ENCODE measurements at places on chromosomes 16 and 17.

GRCh38 chr17:43878260-43879175, 28.8 kb downstream of the MPP2 start:
- DNase-seq: peak; percentile 61

- no peak for DNase-seq
Measured at GRCh38 chr17:78879635-78880186, 23.3 kb downstream of the CEP295NL start.

DNA sequence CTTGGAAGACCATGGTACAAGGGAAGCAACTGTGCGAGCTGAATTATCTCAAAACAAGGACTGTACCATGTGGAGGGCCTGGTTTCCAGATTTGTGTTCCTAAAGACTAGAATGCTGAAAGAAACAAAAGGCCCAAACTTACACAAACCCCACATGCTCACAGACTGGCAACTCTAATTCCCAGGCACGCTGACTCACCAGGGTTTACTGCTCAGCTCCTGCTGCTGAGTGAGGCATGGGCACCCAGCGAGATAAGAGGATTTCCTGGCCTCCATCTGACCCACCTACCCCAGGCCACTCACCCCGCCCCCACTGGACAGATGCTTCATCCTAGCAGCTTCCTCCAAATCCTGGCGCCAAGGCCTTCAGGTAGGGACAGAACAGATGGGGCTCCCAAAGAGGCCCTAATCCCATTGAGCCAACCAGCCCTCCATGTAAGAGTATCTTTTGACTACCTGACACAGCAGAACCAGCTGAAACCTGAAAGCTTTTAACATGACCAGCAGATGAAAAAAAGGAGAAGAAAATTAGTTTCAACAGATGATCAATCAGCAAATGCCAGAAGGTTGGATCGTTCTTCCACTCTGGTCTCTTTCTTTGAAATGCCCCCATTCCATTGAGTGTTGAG, 33.9 kb downstream of the DCUN1D3 start:
- peak; percentile 33 for DNase-seq

- no peak for DNase-seq
Measured at GRCh38 chr16:87830673-87831420, 38.5 kb downstream of the SLC7A5 start.

GRCh38 chr17:77834170-77835115, 124.1 kb upstream of the TNRC6C start:
- DNase-seq: no peak

- DNase-seq: no peak
Measured at GRCh38 chr16:22624800-22625533, 114.3 kb downstream of the NPIPB5 start.

GRCh38 chr17:57256708-57257112, 387 bp downstream of the MSI2 start:
- DNase-seq: peak; percentile 59

DNA sequence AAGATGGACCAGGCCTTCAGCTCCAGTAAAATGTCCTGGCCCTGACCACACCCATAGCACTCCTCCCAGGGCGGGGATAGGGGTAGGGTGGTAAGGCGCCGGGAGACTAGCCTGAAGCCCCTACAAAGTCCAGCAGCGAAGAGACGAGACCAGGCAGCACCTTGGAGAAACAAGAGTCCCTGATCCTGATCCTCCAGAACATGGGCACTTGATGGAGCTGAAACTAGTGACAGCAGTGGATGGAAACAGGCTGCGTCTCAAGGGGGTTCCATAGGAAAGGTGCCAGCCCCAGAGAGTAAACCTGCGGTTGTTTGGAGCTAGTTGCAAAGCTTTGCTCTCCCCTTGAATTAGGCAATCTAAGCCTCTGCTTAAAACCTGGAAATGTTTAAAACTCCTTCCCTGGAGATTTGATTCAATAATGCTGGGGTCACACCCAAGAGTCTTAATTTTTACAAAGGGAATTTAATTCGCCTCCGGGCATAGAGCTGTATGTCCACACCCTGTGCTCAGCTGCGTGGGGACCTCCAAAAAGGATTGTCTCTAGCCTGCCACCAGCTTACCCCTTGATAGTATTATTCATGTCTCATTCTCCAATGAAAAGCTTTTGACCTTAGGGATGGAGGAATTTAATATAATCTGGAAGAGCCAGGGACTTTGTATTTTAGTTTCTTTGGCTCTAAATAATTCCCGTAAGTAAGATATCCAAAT, 258.6 kb downstream of the PMP22 start:
- DNase-seq: no peak

DNA sequence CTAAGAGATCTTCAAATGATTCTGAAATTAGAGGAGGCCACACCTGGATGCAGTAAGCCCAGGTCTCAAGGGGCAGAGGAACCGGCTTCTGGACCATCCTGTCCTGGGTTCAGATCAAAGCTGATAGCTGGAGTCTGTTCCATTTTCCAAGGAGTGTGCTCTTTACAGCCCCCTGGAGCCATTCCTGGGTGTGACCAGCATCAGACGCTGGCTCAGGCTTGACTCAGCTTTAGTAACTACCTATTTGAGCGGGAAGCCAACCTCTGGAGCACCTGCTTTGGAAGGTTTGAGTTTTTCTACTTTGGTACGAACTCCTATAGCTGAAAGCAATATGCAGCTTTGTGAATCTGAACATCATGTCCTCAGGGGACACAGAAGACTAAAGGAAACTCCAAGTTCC, 12.9 kb upstream of the BBS2 start:
- DNase-seq: no peak

DNA sequence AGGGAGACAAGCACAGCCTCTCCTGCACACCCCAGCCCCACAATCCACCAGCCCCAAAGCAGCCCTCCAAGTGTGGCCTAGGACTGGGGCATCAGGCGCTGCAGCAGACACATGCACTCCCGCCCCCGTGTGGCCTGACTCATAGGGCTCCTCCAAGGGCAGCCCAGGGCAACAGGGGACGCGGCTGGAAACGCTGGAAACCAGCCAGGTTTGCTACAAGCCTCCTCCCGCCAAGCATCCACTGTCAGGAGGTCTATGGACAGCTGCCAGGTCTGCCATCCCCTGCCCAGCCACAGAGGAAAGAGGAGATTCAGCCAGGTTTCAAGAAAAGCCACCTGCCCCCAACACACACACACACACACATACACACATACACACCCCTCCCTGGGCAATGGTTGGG, 25.8 kb downstream of the SRCIN1 start:
- DNase-seq: no peak

DNA sequence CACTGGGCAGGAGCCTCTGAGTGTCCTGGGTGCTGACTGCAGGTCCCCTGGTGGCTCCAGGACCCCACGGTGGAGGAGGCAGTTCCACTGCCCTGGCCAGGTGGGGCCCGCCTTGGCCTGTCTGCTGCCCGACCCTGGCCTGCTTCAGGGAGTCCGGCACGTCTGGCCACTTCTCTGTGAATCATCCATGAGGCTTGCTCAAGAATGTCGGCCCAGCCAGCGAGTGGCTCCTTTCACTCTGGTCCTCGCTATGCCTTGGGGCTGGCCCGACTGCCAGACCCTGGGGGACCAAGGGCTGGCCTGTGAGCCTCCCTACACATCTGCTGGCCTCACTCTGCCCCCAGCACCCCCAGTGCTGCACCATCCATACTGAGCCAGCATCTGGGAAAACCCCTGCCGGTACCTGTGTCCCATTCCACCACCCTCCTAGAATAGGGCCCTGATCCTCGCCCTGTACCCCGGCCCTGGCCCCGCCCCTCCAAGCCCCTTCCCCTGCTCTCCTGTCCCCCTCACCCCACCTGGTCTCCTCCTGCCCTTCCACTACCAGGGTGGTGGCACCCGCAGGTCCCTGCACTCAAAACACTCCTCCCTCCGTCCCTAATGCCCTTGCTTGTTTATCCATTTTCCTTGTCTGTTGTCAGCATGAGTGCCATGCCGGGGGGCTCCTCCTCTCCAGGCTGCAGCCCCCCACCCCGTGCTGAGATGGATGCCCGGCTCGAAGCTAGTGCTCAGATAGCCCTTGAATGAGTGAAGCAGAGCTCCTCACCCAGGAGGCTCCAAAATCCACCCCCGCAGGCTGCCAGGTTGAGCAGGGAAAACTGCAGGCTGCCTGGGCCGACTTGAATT, 35.5 kb downstream of the ADCY7 start:
- no peak for DNase-seq

DNA sequence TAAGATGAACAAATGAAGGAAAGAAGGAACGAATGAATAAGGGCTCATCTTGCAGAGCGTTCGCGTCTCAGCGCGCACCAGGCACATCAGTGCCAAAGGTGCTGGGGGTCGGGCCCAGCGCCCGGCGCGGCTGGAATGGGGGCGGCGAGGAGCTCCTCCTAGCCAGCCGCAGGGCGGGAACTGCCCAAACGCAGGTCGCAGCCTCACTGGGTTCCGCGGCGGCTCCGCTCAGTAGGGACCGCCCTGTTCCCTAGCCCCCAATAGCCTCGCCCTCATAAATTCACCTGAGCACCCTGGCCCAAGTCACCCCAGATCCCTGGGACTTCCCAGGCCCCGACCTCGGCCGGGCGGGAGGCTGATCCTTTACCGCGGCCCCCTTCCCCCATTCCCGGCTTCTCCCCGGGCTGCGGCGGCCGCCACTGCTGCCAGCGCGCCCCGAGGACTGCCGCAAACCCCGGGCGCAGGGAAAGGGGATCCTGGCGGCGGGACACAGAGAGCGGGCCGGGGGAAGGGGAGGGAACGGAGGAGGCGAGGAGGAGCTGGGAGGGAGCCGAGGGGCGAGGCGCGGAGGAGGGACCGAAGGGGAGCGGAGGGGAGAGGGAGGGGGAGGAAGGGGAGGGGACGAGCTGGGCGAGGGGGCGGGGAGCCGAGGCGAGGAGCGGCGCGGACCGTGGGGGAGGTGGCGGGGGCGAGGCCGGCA, 377 bp upstream of the CRHR1 start:
- no peak for DNase-seq

DNA sequence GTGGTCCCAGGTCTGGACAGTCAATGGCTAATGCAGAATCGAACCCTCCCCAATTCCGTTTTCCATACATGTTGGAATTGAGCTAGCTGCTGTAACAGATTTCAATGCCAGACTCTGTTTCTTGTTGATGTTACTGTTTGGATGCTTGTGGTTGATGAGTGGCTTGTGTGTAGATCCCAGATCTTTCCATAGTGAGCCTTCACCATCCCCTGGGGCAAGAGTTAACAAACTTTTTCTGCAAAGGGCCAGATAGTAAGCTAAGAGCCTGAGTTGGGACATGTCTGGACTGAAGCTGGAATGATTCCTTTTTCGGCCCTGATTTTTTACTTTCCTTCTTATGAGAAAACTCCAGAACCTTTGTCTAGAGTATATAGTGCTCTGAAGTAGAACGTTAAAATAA, 296.3 kb downstream of the CPPED1 start:
- DNase-seq: no peak

DNA sequence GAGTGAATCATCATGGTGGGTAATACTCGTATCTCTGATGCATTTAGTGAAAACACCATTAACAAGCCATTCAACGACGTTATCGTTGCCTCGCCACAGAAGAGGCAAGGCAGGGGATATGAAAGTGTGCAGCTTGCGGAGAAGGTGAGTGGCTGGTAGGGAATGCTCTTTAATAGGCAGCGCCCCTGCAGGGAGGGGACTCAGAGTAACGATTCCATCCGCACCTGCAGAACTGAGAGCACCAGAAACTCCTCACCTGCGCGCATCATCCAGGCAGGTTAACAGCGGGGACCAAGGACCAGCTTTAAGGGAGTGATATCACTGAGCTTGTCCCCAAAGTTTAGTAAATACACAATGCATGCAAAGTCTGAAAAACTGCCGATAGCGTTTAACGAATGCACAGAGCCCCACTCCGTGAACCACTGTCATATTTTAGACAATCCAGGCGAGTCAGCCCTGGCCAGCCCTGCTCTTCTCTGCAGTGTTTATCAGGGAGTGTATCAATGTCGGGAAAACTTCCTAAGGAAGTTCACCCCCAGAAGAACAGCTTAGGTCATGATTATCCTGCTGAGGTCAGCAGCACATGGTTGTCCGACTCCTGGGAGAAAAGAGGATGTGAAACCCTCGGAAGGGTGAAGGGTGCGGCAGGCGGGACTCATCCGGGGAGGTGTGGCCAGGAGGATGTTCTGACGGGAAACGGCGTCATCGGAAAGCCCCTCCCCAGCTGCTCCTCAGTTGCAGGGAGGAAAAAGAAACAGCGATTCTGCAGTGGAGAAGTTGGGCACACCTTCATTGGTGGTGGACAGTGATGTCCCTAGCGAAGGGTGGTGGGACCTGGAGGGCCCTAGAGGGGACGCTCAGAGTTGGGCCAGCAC, 68.5 kb upstream of the DNAH17 start:
- peak; percentile 83 for DNase-seq

DNA sequence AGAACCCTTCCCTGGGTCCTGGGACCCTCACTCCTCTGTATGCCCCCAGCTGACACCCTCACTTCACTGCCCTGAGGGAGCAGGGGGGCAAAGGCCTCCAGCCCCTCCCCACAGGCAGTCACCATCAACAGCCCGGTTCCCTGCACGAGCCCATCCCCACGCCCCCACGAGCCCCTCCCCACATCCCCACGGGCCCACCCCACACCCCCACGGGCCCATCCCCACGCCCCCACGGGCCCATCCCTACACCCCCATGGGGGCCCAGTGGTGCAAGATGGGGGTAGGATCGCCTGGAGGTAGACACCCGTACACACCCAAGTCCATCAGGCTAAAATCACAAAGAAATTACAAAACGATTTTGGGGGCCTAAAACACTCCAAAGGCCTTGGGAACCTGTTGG, 42.3 kb downstream of the LMF1 start:
- DNase-seq: no peak

- DNase-seq: no peak
Measured at GRCh38 chr17:18089613-18090012, 1.9 kb downstream of the DRG2 start.

- no peak for DNase-seq
Measured at GRCh38 chr16:50284131-50284911, 18.0 kb downstream of the ADCY7 start.

DNA sequence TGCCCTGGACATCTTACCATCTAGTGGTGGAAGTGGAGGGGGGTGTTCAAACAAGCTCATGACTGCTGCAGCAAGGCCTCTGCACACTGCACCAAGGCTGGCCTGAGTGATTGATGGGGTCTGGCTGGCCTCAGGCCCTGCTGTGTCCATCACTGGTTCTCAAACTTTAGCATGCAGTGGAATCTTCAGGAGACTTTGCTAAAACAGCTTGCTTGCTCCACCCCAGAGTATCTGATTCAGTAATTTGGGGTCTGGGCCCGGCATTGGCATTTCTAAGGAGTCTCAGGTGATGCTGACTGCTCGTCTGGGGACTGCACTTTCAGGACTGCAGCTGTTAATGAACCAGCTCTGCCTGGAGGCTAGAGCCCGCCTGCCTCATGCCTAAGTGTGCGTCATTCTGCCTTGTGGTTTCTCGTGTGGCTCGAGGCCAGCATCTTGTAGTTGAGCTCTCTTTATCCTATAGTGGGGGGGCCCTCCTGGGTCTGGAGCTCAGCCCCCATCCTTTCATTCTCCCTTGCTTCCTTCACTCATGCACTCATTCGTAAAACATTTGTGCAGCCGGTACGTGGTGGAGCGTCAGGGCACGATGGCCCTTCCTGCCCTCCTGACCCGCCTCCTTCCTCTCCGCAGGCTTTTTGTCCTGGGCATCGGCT, 4.1 kb downstream of the MGAT5B start:
- no peak for DNase-seq

DNA sequence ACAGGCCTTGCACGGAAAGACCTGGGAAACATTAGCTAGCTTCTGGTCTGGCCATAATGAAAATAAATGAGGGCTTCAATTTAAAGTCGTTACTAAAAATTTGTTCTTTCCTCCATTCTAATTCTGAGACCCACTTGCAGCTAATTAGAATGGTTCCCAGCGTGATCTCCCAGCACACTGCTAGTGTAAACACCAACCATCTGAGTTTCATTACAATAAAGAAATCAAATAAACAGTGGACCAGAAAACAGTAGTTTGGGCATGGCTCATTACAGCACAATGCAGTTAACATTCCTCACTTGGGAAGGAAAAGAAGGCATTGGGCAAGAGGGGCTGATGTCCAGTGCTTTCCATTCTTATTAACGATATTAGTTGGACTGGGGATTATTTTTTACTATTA, 410.9 kb upstream of the SOX9 start:
- no peak for DNase-seq
